ENCODE measurements at places on chromosomes 7 and 10. TPM values are rescaled to one million over a fixed set of nuclear protein-coding genes. Genes with fewer than 3 reads are reported as not detected.

C7orf25 gene
- total RNA-seq: 10.1 TPM

TCF7L2 gene
- 0.89 TPM for total RNA-seq

ATG9B gene
- total RNA-seq: not detected

C10orf90 gene
- total RNA-seq: not detected

GPR15LG gene
- not detected for total RNA-seq

GRID2IP gene
- total RNA-seq: not detected
